ENCODE measurements at places on chromosomes 6 and 20.

DNA sequence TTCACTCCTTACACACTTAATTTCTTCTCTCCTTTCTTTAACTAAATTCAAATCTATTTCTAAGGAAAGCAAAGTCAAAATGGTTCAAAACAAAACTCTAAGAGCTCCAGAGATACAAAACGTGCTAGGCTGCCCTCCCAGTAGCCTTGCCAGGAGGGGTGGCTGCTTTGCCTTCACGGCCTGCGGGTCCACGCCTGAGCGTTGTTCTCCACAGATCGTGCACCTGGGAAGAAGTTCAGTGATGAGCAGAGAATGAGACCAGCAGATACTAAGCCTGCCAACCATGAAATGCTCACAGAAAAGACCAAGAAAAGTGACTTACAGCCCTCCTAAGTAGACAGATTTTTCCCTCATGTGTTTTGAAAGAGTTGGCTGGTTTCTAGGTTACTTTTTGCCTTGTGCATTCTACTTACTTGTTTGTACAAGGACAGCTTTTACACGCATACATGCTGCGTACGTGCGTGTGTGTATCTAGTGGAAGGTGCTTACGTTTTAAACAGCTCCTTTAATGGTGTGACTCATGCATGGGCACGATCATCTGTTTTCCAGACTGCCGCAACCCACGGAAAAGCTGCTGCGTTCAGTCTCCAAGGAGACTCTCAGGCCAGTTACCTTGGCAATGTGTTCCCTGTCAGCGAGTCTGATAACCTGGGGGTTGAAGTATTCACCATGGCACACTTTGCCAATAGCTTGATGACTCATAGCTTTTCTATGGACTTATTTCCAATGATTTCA is 32.4 kb upstream of the PBOV1 start:
- no peak for DNase-seq

- no peak for DNase-seq
Observed at GRCh38 chr6:98920904-98921431, 26.8 kb downstream of the FBXL4 start.

DNA sequence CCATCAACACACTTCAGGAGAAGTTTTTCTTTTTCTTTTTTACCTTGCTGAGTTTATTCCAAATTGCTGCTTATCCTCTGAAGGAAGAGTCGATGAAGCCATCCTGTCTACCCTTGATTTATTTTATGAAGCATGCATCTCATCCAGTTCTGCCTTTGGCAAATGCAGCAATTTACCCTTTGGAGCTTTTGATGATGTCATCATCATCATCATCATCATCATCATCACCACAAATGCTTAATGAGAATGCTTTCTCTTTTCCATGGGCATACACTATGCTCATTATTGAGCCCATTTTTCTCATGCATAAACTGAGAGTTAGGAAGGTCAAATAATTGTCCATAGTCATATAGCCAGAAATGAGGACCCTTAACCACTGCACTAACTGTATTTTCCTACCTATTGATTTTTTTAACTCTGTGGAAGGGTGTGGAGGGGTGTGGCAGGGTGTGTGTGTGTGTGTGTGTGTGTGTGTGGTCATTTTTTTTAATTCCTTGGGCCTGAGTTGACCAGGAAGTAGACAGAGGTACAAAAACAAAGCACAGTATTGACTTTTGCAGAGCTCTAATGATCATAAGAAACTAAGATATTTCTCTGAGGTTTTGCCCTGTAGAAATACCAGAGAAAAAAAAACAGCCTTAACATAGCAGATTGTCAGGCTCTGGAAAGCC is 82.8 kb downstream of the COL9A1 start:
- no peak for DNase-seq

DNA sequence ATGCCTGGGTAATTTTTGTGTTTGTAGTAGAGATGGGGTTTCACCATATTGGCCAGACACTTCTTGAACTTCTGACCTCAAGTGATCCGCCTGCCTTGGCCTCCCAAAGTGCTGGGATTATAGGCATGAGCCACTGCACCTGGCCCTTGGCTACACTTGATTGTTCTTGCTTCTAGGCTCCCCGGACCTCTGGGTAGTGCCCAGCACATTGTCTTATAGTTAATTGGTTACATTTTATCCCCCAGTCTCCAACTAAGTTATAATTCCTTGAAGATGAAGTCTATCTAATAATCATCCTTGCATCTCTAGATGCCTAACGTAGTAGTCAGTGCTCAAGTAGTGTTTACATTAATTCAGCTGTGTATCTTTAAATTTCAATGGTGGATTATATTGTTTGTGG is 11.8 kb downstream of the SMPDL3A start:
- DNase-seq, result no peak

GRCh38 chr20:31851240-31851955 is 6.0 kb upstream of the FOXS1 start:
- no peak for DNase-seq

DNA sequence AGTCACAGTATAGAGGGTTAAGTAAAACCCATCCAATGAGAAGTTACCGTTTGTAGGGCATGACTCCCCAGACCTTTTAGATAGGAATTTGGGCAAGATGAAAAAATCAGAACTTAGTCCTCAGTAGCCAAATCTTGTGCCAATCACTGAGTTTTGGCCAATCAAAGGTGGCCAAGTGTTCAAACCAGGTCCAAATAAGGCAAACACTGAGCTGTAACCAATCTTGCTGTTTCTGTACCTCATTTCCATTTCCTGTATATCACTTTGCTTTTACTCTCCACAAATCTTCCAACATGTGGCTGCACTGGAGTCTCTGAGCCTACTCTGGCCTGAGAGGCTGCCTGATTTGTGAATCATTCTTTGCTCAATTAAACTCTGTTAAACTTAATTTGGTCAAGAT is 81.8 kb upstream of the GPR6 start:
- DNase-seq, result no peak

GRCh38 chr20:4767084-4767483 is 45.4 kb downstream of the PRND start:
- no peak for DNase-seq
